Daoy (cell line): ENCODE measurements at places on chromosomes 2 and 18.

- DNase-seq = peak; percentile 82
These were observed 254.8 kb downstream of the CDH2 start for GRCh38 chr18:27921904-27922751.

- peak; percentile 57 for DNase-seq
These were observed 300.4 kb downstream of the ZNF407 start for GRCh38 chr18:74897971-74898657.

DNA sequence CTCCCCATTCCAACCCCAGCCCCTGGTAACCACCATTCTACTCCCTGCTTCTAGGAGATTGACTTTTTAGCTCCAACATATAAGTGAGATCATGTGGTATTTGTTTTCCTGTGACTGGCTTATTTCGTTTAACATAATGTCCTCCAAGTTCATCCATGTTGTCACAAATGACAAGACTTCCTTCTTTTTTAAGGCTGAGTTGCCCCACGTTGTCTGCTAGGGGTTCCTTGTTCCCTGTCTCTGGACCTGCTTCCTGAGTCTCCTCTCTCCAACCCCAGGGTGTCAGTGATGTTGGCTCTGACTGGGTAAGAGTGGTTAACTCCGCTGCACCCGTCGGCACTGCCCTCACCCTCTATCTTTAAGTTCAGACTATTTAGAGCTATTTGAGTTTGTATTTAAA, 175.2 kb downstream of the SH3RF3 start:
- DNase-seq = no peak

- no peak for DNase-seq
These were observed 322.8 kb downstream of the RIT2 start for GRCh38 chr18:42792731-42793130.

GRCh38 chr2:158391876-158392275, 64.7 kb downstream of the CCDC148 start:
- DNase-seq = peak; percentile 59

GRCh38 chr2:219129589-219129988, 31.0 kb downstream of the NHEJ1 start:
- no peak for DNase-seq
